ENCODE measurements at places on chromosomes 6 and 20.

- DNase-seq, result no peak
Observed at GRCh38 chr6:143078468-143079324, 18.0 kb downstream of the AIG1 start.

GRCh38 chr6:170423030-170423429, 116.5 kb downstream of the FAM120B start:
- DNase-seq, result no peak

DNA sequence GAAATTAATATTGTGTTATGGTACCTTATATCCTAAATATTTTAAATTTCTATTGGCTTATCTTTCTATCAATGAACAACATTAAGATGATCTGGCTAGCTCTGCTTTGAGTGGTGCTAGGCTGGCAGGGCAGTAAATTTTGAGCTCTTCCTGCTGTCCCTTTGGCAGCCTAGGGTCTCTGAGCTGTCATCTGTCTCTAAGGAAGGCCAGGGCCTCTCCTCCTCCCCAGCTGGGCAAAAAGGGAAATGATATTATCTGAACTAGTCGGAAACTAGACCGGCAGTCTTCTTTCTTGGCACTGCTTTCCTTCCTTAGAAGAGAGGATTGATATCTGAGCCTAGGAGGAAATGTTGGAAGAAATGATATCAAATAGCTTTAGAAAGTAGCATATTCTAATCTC, 176.7 kb upstream of the BTBD3 start:
- DNase-seq, result no peak

DNA sequence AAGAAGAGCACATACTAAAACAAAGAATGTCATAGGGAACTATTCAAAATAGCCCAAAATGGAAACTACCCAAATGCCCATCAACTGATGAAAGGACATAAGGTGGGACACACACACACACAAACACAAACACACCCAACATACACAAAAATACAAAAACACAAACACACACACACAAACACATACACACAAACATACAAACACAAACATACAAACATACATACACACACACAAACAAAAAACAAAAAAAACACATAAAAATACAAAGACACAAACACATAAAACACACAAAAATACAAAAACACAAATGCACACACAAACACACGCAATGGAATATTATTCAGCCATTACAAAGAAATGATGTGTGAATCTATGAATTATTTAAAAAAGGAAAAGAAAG, 203.6 kb downstream of the ERMARD start:
- no peak for DNase-seq

GRCh38 chr6:37114612-37115011, 55.3 kb upstream of the PIM1 start:
- DNase-seq, result no peak

GRCh38 chr20:63855363-63856097, 5.8 kb upstream of the ABHD16B start:
- no peak for DNase-seq

DNA sequence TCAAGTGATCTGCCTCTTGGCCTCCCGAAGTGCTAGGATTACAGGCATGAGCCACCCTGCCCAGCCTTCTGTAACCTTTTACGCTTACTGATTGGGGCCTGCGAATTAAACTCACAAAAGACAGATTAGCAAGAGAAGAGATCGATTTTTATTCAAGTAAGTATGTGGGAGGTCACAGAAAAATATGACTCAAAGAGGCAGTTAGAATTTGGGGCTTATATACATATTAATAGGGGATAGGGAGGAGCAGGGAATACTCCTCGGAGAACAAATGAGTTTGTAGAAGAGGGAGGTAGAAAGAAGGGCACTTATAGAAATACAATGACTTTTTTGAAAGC, 78.9 kb downstream of the CD24 start:
- no peak for DNase-seq

DNA sequence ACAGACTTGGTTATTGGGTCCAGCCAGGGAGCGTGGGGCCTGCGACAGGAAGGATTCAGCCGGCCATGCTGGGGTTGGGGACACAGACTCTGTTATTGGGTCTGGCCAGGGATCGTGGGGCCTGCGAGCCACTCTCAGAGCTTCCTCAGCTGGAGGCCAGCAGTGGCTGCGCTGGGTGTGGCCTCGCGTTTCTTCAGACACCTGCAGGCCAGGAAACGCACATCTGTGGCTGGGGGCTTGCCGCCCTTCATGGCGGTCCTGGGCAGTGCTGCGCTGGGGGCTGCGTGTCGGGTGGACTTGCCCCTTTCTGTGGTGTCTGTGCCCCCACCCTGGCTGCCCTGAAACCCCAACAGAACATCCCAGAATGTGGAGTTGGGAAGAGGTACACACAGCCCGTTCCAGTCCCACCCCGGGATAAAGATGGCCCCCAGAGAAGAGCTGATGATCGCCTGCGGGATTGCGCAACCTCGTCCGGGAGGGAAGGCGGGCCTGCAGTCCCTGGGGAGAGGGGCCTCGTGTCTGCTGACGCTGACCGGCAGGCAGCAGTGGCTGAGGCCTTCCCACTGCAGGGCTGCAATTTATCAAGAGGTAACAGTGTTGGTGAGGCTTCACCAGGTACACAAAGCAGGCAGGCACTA, 16.9 kb upstream of the MTG2 start:
- no peak for DNase-seq

DNA sequence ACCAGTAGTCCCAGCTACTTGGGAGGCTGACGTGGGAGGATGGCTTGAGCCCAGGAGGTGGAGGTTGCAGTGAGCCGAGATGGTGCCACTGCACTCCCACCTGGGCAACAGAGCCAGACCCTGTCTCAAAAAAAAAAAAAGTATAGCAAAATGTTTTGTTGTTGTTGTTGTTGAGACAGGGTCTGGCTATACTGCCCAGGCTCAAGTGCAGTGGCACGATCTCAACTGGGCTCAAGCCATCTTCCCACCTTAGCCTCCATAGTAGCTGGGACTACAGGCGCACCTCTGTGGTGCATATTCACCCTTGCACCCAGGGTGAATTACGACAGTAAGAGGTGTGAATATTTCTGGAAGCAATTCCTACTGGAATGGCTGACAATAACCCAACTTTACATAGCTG, 11.4 kb upstream of the UBR2 start:
- no peak for DNase-seq

- no peak for DNase-seq
Observed at GRCh38 chr6:93418408-93419303, 703 bp downstream of the EPHA7 start.

- no peak for DNase-seq
Observed at GRCh38 chr6:21739838-21740237, 146.3 kb downstream of the SOX4 start.
